ENCODE measurements at places on chromosomes 5 and 9.

- DNase-seq: no peak
These were observed 299.1 kb upstream of the TYRP1 start for GRCh38 chr9:12394105-12394504.

- no peak for DNase-seq
These were observed 224.4 kb downstream of the TENT4A start for GRCh38 chr5:6937677-6938076.

GRCh38 chr9:1031951-1032601 lies 18.1 kb upstream of the DMRT2 start:
- DNase-seq: no peak

- no peak for DNase-seq
These were observed 39.2 kb downstream of the NACC2 start for GRCh38 chr9:136055715-136056545.

GRCh38 chr9:125142560-125143376 lies 560 bp downstream of the SCAI start:
- DNase-seq: no peak

DNA sequence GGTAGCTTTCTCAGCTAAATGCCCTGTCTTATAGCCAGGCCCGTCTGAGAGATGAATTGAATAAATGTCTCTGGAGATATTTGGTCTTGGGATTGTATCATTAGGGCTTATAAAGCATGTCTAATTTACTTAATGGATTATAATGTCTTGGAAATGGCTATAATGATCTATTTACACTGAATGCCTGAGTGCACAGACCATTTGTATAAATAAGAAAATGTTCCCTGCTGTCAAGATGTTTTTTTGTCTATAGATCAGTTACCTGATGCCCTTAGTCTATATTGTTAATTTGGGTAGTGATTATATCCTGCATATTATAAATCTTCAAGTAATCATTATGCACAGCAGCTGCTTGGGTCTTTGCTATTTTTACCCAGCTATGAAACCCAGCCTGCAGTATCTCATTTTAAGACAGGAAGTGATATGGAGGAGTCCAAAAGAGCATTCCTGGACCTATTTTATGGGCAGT lies 112.9 kb upstream of the ACTBL2 start:
- no peak for DNase-seq

DNA sequence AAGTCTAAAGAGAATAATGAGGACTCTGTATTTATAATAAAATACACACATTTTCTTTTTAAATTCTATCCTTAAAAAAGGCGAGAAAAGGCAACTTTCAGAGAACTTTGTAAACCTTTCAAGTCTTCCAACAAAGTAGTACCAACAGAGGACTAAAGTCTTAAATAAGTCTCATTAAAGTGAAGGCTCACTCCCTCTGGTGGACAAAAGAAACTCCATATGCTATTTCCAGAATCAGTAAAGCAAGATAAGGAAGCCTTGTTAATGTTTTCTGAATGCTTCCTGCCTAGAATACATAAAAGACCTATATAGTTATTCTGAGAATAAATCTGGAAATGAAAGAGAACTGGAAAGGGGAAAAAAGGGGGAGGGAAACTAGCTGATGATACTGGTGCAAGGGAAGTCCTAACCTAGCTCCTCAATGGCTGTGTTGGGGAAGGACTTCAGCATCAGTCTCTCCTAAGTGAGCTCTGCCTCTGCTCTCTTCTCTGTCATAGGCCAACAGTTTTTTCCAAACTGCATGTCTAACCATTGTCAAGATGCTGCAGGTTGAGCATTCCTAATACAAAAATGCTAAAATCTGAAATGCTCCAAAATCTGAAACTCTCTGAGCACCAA lies 7.2 kb downstream of the HMGCS1 start:
- peak; percentile 30 for DNase-seq

DNA sequence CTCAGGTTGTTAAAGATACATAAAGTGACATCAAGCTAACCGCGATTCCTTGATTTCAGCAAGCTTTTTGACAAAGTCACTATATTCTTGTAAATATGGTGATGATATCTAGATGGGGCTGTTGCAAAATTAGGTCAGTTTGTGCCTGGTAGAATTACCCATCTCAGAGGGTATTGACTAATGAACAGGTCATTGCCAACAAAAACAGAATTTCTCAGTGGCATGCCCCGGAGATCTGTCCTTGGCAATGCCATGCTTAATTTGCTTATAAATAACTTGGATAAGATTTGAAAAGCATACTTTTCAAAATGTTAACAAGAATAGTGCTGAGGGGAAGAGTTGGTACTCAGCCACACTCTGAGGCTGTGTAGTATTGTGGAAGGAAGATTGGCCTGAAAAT lies 783.3 kb upstream of the SEMA6A start:
- no peak for DNase-seq

Measured in H54 (cell line).